Caudate nucleus (tissue), 63 donors: ENCODE measurements at places on chromosomes 1 and 21.

- DNase-seq: no peak
Observed at GRCh38 chr1:100532645-100533044, 5.3 kb upstream of the GPR88 start.

GRCh38 chr1:52633291-52633754 is 355 bp downstream of the SHISAL2A start:
- DNase-seq: no peak

DNA sequence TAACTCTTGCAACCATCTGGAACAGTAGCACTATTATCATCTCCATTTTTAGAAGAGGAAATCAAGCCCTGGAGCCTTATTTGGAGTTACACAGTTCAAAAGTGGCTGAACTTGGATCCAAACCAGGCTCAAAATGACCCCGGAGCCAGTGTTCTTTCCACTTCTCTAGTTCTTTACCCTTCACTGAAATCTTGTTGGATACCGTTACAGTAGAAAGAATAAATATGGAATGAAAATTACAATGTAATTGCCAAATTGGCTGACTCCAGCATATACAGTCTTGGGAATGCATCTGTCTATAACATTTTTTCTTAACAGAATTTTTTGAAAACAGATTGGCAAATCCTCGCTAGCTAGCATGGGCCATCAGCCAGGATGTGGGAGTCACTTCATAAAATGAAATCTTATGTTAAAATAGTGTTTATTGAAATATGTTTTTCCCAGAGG is 261.4 kb downstream of the CTH start:
- no peak for DNase-seq

GRCh38 chr1:204513117-204513716 is 3.0 kb upstream of the MDM4 start:
- DNase-seq: no peak

GRCh38 chr1:169495916-169496315 is 10.2 kb upstream of the SLC19A2 start:
- no peak for DNase-seq

DNA sequence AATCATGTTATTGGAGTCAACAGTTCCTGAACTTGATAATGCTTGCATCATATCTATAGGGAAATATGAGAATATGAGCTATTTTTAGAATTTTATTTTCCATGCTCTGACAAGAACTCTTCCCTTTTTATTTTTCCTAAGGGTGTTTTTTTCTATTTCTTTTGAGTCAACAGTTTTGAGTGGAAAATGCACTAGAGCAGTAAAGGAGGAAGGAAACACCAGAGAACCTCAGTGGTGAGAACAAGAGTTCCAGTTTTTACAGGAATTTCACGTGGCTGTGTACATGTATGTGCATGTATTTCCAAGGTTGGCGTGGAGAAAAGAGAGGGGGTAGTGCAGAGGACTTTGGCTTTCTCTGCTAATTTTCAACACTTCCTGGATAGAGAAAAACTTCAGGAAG is 63.6 kb upstream of the TNFSF18 start:
- DNase-seq: no peak

DNA sequence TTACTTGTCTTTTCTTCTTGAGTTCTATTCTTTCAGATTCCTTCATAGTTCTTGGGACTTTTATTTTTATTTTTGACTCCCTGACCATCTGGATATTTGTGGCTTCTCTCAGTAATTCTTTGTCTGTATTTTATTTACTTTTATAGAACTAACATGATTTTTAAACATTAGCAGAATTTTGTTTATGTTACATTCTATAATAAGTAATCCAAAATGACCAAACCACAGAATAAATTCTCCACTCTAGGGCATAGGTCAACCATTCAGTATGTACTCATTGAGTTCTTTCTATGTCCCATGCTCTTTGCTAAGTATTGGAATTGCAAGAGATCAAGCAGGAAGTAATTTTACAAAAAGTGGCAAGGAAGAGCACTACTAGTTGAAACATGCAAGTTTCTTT is 969.0 kb downstream of the TTLL7 start:
- no peak for DNase-seq

DNA sequence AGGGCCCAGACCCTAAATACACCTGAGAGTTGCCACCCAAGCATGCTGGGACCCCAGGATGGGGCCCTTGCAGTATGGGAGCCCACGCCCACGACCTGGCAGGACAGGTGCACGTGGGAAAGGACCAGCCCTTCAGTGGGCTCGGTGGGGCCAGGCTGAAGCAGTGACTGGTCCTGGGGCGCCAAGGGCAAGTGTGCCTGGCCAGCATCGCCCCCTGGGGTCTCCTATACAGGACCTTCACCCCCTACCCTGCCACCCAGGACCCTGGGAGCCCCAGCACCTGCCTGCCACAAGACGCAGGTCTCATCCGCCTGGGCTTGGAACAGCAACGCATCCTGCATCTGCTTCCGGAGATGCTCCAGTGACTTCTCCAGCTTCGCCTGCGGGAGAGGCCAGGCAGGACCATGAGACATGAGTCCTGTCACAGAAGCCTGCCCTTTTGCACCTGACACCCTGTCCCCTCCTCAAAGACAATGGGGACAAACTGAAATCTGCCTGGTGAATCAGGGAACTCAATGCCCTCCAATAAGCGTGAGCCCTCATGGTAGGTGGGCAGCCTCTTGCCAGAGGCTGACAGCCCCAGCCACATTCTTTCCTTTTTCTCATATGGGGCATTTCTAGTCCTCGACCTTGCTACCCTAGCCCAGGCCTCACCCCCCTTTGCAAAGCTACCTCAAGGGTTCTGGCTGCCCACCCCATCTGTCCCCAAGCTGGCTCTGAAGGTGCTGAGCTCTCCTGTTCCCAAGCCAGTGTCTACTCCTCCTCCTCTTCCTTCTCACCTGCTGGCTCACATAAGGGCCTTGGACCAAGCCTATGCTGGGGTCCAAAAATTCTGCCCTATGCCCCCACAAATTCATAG is 4.6 kb downstream of the TRIM11 start:
- DNase-seq: no peak

- DNase-seq: no peak
Observed at GRCh38 chr1:13774121-13774520, 74.1 kb downstream of the PRDM2 start.

- no peak for DNase-seq
Observed at GRCh38 chr1:33841494-33841893, 22.4 kb upstream of the HMGB4 start.

DNA sequence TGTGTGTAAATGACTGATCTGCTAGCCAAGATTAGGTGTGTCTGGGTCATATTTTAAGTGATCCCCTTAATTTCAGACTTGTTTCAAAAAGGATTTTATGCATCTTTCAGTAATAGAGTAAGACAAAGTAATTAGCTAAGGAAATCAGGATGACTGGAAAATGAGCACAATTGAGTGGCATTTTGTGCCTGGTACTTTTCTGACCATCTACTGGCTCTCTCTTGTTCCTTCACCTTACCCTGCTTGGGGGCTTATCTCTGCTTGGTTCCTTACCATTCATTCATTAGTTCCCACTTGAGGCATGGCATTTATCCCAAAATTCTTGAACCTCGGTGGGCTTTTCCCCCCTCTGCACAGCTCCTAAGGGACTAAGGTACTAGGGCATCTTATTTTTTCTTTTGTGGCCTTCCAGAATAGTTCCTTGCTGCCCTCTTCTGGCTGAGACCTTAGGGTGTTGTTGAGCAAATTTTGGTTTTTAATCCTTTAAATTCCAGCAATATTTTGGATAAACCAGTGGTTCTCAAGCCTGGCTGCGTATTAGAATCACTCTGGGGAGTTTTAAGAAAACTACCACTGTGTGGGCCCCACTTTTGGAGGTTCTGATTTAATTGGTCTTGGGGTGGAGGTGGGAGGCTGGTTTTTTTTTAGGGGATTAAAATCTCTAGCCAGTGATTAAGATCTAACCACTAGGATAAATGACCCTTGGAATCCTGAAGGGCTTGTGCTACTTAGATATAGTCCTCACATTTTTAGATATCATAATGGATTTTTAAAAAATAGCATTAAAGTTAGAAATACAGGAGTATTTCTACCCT is 50.8 kb downstream of the HS2ST1 start:
- no peak for DNase-seq

DNA sequence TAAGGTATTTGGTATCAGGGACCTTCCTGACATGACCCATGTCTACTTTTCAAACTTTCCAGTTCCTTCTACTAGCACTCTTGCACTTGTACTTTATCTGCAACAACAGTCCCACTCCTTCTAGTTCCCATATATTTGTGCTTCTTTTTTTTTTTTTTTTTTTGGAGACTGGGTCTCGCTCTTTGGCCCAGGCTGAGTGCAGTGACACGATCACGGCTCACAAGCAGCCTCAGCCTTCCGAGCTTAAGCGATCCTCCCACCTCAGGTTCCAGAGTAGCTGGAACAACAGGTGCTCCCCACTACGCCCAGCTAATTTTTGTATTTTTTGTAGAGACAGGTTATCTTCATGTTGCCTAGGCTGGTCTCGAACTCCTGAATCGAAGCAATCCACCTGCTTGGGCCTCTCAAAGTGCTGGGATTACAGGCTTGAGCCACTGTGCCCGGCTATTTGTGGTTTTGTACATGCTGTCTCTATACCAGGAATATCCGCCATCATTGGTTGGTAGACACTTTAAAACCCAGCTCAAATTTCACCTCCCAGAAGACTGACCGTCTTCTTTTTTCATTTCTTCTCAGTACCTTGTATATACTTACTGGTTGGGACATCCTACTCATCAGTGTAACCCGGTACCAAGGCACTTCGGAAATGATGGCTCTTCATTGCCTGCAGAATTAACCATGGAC is 1.1 kb downstream of the ZMYM1 start:
- no peak for DNase-seq

GRCh38 chr1:22295856-22296255 is 153.0 kb upstream of the WNT4 start:
- no peak for DNase-seq

DNA sequence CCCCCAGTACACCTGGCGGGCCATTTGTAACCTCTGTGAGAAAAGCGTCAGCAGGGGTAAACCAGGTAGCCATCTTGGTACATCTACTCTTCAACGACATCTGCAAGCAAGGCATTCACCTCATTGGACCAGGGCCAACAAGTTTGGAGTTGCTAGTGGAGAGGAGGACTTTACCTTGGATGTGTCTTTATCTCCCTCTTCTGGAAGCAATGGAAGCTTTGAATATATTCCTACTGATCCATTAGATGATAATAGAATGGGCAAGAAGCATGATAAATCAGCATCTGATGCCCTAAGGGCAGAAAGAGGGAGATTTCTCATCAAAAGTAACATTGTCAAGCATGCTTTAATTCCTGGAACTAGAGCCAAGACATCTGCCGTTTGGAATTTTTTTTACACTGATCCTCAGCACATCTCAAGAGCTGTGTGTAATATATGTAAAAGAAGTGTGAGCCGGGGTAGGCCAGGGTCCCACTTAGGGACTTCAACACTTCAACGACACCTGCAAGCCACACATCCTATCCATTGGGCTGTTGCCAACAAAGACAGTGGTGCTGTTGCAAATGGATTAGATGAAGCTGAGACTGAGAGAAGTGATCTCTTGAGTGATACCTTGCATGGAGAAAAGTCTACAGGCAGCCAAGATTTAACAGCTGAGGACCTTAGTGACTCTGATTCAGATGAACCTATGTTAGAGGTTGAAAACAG is 2.7 kb downstream of the ZBED6 start:
- DNase-seq: no peak

GRCh38 chr1:209780268-209780667 is 4.1 kb downstream of the C1orf74 start:
- no peak for DNase-seq

DNA sequence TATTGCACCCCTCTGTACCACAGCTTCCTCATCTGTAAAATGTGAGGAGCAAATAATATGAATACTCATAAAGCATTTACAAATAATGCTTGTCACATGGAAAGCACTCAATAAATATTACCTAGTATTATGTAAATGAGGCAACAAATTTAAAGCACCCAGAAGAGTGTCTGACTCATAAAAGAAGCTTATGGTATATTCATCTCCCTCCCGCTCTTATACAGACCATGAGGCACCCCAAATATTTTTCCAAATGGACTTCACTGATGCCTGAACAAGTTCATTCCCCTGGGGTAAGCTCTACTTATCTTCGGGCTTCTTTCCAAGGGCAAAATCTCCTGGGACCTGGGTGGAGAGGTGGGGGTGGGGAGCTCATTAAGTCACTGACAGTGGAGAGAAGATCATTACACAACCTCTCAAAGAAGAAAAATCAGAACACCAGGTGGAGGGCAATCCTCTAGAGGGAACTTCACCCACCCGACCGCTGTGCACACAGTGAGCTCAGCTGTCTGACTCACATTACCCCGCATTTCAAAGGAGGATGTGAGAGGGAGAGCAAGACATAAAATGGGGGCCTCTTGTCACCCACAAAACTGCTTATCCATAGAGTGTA is 166.2 kb downstream of the ASTN1 start:
- no peak for DNase-seq

DNA sequence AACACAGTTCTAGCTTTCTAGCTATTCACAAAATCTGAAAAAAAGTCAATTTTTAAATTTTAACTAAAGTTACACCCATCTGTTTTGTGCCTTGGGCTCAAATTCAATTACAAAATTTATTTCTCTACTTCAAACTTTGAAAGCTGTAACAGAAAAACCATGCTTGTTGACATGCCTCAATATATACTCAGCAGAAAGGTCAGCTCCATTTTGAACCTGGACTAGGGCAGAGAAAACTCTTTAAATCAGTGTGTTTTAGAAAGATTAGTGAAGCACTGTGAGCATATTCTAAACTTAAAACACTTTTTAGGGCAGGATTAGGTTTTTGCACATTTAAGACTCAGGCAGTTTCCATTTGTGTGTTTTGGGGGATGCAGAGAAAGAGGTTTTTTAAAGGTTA is 34.4 kb downstream of the SPRTN start:
- no peak for DNase-seq

- DNase-seq: no peak
Observed at GRCh38 chr21:17195351-17195750, 317.5 kb upstream of the CXADR start.

DNA sequence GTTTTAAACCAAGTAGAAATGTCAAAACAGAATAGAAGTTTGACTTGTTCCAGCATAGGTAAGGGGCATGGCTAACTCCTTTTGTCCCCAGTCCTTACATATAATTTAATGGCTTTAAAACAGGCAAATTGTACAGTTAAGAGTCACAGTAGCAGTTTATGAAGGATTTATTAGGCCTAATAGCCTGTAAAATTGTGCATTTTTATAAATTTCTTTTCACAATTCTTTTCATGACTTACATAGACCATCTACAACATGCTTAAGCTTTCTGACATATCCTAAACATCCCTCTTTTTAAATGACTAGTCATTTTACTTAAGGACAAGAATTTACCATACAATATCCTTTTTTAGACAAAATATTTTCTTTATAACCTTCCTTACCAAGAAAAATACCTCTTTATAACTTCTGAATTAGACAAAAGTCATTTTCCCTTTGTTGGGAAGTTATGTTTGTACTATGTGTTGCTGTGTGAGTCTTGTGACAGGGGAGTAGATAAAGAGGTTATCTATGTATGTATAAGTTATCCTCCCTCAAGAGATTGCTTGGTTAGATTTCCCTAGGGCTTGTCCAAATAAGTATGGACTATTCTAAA is 34.5 kb upstream of the SLC5A9 start:
- DNase-seq: no peak

DNA sequence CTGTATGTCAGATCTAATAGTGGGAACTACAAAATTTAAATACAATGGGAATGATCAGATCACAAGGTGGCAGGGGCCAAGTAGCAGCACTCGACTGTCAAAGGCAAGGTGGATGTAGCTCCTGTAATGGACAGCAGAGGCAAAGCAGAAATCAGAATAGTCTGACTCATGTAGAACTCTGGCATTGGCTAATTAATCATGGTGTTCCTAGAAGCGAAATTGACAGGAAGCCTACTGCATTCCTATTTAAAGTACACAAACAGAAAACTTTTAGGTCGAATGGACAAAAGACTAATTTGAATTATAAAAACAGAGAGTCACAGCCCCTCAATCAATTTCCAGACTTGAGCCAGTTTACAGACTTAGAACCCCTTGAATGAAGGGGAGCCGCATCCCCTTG is 17.4 kb upstream of the IL12RB2 start:
- no peak for DNase-seq
